NCI-H748 treated with DMSO at 0.1 percent for 48 hours (cell line): ENCODE measurements at places on chromosomes 6 and 20.
A peak's percentile ranks its signal among the peaks of the same experiment; 100 is the strongest.

DNA sequence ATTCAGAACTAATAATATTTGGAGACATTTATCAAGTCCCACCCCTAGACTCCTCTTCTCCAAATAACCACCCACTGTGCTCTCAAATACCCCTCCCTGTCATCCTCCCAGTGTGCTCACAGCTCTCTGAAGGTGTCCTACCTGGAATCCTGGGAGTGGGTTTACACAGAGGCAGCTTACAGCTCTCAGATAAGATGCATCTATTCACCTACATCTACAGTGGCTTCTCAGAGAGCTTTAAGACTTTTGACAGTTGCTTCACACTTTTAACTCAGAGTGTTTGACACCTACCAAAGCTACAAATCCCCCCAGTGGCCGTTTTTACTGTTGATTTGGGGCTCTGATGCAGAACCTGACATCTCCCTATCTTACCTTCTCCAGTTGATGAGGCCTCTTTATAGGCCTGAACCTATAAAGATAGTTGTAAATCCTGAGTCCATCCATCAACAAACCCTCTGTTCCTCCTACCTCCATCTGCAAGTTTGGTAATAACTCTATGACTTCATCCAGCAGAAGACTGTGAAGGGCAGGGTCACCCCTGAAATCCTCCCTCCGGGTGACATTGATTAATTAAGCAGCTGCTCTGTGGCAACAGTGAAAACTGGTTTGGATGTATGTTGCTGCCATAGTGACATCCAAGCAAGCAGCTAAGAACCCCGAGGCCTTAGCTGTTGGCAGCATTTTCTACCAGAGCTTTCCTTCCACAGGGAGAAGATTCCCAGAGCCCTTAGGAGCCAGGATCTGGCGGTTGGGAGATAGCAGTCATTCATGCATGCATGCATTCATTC is 226.1 kb upstream of the RREB1 start:
- no peak for DNase-seq

DNA sequence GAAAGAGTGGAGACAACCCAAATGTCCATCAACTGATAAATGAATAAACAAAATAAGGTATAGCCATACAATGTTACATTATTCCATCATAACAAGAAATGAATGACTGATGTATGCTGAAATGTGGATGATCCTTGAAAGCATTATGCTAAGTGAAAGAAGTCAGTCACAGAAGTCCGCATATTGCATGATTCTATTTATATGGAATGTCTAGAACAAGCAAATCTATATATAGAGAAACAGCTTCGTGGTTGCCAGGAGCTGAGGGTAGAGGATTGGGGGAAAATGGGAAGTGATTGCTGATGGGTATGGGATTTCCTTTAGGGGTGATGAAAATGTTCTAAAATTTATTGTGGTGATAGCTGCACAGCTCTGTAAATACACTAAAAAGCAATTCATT is 196.8 kb downstream of the ATXN1 start:
- no peak for DNase-seq

- DNase-seq, result no peak
These were observed 35.2 kb upstream of the CDH22 start for GRCh38 chr20:46343348-46343974.

DNA sequence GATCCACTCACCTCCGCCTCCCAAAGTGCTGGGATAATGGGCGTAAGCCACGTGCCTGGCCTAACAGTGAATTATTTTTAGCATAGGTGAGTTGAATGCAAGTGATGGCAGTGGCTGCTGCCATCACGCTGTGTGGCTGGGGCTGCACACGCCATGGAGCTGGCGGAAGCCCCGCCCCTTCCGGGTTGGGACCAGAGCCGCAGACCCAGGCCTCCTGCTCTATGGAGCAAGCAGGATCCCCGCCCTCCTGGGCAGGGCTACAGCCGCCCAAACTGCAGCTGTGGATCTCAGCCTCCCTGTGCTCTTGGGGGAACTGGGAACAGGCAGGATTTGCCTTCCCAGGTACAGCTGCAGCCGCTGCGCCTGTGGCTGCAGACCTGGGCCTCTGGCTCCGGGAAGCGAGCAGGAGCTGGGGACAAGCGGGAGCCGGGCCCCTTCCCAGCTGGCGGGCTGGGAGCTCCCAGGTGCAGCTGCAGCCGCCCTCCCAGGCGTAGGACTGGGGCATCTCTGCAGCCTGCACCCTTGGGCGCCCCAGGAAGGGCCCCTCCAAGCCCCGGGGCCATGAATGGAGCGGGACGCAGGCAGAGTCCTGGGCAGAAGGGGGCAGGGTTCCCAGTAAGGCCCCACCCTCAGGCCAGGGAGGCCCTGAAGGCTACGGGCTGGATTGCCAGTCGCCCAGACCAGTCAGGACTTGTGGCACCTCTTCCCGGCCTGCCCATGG is 30.9 kb upstream of the SLA2 start:
- no peak for DNase-seq

DNA sequence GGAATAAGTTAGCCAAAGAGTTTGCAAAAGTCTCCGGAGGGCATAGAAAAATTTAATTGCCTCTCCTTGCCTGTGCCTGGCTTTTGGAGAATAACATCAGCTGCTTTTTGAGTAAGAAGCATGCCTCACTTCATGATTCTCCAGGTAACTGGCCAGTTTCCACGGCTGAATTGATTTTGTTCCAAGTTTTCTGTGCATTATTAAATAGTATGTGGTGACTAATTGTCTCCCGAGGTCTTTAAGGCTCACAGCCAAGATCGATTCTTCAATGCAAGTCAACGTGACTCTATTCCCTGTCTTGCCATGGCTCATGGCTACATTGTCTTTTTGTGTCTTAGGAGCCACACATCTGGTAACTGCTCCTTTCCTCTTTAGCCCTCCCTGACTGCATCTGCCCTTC is 54.2 kb downstream of the CNR1 start:
- no peak for DNase-seq

- DNase-seq, result no peak
These were observed 6.9 kb downstream of the HAO1 start for GRCh38 chr20:7933346-7933745.

GRCh38 chr20:45087097-45087790 is 13.7 kb downstream of the KCNS1 start:
- DNase-seq, result no peak

- DNase-seq, result no peak
These were observed 15.4 kb upstream of the IER3 start for GRCh38 chr6:30759575-30760239.

DNA sequence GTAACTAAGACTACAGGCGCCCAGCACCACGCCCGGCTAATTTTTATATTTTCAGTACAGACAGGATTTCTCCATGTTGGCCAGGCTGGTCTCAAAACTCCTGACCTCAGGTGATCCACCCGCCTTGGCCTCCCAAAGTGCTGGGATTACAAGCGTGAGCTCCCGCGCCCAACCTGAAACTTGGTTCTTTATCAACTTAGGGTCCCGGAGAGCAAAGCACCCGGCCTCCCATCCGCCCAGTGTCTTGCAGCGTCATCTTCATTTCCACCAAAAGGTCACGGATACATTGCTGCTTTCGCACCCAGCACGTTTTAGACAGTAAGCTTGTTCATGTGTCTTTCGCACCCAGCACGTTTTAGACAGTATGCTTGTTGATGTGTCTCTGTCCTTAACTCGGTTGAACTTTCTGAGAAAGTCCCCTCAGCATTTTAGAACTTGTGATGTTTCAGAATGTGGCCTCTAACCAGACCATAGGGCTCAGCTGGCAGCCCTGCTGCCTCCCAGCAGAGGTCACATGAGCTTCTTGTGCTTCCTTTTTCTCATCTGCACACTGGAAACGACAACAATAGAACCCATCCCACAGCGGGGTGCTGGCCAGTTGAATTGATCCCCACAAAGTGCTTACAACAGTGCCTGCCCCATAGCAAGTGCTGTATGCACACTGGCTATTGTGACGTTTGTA is 48.8 kb downstream of the PRR18 start:
- DNase-seq, result no peak

DNA sequence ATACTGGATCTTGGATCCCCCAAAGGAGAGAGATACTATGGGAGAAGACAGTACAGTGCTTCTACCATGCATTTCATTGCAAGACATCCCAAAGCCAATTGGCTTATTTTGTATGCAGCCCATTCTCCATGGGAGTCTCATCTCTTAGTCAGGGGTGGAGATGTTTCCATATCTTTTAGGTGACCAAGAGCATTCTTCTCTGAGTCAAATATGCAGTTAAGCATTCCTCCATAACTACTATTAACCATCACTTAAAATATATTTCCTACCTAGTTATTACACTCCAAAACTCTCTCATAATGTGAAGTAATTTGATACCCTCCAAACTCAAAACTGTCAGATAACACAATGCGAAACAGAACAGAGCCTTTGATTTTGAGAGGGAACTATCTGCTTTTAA is 542.6 kb downstream of the HDGFL1 start:
- no peak for DNase-seq

GRCh38 chr6:68279793-68280557 is 355.1 kb upstream of the ADGRB3 start:
- DNase-seq, result no peak

DNA sequence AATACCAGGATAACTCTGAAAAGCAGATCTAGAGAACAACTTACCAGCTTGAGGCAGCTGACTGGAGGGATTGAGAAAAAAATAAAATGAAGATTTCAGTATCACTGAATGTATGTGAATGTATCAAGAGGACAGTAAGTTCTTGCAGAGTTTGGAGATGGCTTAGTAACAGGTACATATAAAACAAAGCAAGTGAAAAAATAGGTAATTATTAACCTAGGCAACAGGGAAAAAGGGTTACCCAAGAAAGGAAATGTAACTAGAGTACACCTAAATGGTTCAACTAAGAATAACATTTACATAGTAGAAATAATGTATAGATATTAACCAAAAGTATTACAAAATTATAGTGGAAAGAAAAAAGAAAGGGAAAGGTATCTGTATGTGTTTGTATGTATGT is 67.3 kb downstream of the NRSN1 start:
- DNase-seq, result no peak

DNA sequence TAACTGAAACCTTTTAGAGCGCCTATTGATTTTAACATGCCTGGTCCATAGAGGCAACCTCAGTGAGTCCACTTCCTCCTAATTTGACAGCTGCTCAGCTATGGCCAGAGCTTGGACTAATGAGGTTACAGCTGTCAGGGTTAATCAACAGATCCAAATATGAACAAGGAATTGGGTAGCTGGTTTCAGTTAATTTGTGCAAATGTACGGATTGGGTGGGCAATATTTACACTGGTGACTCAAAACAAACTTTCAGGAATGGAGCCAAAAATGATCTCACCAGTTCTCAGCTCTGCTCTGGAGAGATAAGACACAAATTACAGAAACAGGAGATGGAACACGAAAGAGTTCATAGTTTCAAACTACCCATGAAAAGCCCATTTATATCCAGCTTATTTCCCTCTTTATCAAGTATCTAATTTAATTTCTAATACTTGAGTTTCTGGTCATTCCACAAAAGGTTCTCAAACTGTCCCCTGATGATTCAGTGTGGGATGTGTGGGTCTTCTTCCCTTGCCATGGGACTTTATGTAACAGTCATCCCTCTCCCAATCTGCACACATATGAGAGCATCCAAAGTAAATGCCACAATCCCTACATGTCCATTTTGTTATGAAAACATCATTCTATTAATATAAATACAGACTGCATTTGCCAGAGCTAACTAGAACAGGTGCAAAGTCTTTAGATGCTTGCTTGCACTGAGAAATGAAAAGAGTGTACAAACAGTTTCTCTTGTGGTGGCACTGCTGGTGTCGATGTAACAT is 149.9 kb downstream of the RPS12 start:
- peak; percentile 85 for DNase-seq

DNA sequence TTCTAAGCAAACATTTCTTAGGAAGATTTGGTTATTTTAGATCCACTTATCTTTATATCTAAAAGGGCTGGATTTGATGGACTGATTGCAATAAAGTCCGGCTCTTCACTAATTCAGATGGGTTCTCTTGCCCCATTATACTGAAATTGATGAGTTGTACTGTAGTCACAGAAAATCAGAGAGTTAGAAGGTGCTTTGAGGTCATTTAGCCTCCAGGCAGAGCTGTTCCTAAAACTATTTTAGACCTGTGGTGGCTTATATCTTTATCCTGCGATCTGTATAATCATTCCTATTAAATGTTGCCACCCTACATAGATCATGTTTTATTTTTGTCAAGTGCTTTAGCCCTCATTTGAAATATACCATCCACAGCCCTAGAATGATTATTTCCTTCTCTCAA is 61.3 kb upstream of the ATXN1 start:
- DNase-seq, result no peak
